NCI-H1048 (cell line): ENCODE measurements at places on chromosomes 1 and 21.
A peak's percentile ranks its signal among the peaks of the same experiment; 100 is the strongest.

- DNase-seq = no peak
These were observed 15.2 kb downstream of the F3 start for GRCh38 chr1:94526152-94526980.

DNA sequence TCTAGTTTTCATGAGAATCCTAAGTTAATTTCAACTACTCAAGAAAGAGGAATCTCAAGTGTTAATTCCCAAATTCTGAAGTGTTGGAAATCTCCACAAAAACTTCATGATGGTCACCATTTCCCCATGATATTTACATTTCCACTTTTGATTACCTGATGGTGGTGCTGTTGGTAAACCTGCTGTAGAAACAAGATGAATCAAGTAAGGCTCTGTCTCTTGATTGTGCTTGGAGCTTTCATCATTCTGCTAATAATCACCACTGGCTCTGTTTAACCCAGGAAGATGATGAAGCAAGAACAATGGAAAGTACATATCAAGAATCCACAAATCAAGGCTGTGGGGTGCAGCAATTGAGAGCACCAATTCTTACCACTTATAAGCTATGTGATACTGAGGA, 77.8 kb downstream of the C4BPA start:
- no peak for DNase-seq

GRCh38 chr1:111148376-111148881, 8.4 kb downstream of the CEPT1 start:
- DNase-seq = no peak

DNA sequence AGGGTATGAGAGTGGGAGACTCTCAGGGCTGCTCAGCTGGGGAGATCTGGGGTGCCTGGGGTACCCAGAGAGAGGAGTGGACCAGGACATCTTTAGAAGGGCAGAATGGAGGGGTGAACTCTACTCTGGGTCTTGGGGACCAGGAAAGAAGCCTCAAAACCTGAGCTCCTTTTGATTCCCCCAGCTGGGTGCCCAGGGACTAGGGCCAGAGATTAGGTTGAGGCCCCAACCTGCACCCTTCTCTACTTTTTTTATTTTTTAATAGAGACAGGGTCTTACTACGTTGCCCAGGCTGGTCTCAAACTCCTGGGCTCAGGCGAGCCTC, 1.9 kb downstream of the PDZK1IP1 start:
- no peak for DNase-seq

- DNase-seq = no peak
These were observed 39.7 kb downstream of the UBE2U start for GRCh38 chr1:64242895-64243756.

- no peak for DNase-seq
These were observed 16.6 kb upstream of the LEMD1 start for GRCh38 chr1:205438213-205439158.

- no peak for DNase-seq
These were observed 360.1 kb upstream of the PLXNA2 start for GRCh38 chr1:208604295-208604694.

DNA sequence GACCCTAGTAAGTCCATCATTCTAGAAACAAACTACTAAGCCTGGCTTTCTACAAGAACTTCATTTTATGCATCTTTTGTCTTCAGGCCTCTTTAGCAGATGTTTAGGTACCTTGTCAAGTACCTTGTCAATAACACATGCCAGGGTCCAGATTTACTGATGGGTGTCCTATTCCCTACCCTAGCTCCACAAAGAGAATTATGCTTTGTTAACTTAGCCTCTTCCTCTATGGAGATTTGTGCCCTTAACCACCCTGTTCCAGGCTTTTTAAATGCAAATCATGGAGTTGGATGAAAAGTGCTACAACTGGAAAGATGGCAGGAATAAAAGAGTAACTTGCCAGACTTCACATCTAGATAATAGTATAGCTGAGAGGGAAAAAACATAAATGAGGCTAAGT, 42.7 kb downstream of the SPATA46 start:
- no peak for DNase-seq

GRCh38 chr1:238346340-238346739, 455.6 kb upstream of the ZP4 start:
- no peak for DNase-seq

GRCh38 chr1:184160236-184160635, 108.7 kb downstream of the TSEN15 start:
- DNase-seq = no peak

- no peak for DNase-seq
These were observed 17.2 kb upstream of the BEND5 start for GRCh38 chr1:48793863-48794262.

DNA sequence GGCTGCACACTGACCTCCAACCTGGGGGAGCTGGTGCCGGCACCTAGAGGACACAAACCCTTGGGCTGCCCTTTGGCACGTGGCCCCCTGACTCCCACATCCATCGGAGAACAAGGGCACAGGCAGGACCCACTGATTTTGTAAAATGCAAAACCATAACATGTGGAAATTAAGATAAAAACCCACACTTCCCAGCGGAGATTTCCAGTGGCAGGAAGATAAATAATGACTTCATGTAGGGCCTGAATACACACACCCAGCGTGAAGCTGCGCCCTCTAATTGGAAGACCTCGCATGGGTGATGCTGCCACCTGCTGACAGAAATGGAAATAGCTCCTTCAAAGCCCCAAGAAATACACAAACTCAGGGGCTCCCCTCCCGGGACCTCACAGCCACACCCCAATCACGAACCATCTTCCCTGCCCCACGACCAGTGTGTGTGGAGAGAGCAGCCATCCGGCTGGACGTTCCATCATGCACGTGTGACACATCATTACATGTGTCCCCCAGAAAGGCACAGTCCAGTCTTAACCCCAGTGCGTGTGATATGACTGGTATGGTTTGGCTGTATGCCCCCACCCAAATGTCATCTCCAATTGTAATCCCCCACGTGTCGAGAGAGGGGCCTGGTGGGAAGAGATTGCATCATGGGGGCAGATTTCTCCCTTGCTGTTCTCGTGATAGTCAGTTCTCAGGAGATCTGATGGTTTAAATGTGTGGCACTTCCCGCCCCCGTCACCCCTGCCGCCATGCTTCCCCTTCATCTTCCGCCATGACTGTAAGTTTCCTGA, 5.7 kb upstream of the TPRG1L start:
- DNase-seq = no peak

- DNase-seq = no peak
These were observed 593.4 kb upstream of the ZP4 start for GRCh38 chr1:238484121-238484520.

- DNase-seq = no peak
These were observed 591.2 kb upstream of the PTBP2 start for GRCh38 chr1:96130432-96130831.

GRCh38 chr21:39148975-39149374, 34.3 kb downstream of the PSMG1 start:
- no peak for DNase-seq

GRCh38 chr21:25283720-25284119, 323.6 kb downstream of the MRPL39 start:
- no peak for DNase-seq

GRCh38 chr1:75996196-75996595, 64.0 kb upstream of the ASB17 start:
- DNase-seq = no peak

GRCh38 chr1:125087691-125088090, 3902.9 kb downstream of the SRGAP2C start:
- DNase-seq = no peak

DNA sequence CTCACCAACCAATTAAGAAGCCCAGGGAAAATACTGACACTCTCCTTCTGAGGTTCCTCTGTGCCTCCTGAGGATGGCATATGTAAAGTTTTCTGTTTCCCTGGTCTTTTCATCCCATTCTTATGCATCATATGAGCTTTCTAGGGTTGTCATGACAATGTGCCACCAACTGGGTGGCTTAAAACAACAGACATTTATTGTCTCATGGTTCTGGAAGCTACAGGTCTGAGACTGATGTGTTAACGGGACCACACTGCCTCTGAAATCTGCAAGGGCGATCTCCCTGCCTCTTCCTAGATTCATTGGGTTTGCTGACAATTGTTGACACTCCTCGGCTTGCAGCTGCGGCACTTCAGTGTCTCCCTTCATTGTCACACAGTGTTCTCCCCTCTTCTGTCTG, 308.4 kb downstream of the RGS7 start:
- DNase-seq = no peak

- no peak for DNase-seq
These were observed 3.4 kb downstream of the CAPN9 start for GRCh38 chr1:230750576-230750975.

DNA sequence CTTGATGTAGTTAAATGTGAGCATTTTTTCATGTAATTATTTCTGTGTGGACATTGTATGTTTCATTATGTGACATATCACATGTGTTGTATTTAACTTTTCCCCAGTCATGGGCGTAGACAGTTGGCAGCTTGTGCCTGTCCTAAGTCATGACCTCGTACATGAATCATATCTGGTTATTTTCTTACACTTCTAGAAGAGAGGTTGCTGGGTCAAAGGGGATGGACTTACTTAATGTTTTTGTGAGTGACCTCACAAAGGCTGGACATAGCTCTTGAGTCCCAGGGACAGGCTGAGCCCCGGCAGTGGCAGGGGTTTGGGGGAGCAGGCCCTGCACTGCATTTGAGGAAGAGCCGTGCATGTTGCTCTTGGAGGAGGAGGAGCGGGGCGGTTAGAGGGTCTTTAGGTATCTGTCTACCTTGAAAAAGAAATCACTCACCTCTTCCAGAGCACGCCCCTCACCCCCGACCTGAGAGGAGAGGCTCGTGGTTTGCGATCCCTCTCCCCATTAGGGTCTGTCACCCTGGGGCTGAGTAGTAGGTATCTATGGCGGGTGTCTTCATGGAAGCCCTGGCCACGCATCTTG, 16.4 kb downstream of the IFNGR2 start:
- DNase-seq = no peak

- DNase-seq = no peak
These were observed 577.9 kb downstream of the SMYD3 start for GRCh38 chr1:245929224-245929623.

GRCh38 chr1:227788271-227789083, 27.0 kb upstream of the PRSS38 start:
- peak; percentile 92 for DNase-seq

- no peak for DNase-seq
These were observed 11.2 kb upstream of the CAPN2 start for GRCh38 chr1:223700942-223701637.

- no peak for DNase-seq
These were observed 2.6 kb downstream of the RIMS3 start for GRCh38 chr1:40662864-40663263.

DNA sequence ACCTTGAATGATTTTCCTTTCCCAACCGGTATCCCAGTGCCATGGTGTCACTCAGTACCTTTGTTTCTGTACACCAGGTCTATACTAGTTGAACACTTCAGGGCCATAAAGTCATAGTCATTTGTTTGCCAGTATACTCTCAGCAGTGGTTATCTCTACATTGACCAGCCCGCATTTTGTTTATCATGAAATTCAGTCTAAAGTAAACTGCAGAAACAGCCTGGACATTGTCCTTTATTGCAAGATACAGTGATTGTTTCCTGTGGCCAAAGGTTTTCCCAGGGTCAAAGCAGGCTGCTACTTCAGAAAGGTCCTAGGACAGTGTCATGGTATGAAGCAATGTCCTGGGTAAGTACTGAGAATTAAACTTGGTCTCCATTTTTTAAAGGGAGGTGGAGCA, 407.4 kb downstream of the RWDD3 start:
- DNase-seq = no peak

- no peak for DNase-seq
These were observed 12.4 kb downstream of the PSEN2 start for GRCh38 chr1:226882631-226883409.

- DNase-seq = no peak
These were observed 47.1 kb upstream of the RPL11 start for GRCh38 chr1:23644555-23644866.

GRCh38 chr1:108862698-108863477, 6.0 kb upstream of the AKNAD1 start:
- DNase-seq = no peak

- no peak for DNase-seq
These were observed 57.9 kb downstream of the CENPF start for GRCh38 chr1:214660900-214661299.

GRCh38 chr21:25039461-25040380, 567.6 kb downstream of the MRPL39 start:
- no peak for DNase-seq

DNA sequence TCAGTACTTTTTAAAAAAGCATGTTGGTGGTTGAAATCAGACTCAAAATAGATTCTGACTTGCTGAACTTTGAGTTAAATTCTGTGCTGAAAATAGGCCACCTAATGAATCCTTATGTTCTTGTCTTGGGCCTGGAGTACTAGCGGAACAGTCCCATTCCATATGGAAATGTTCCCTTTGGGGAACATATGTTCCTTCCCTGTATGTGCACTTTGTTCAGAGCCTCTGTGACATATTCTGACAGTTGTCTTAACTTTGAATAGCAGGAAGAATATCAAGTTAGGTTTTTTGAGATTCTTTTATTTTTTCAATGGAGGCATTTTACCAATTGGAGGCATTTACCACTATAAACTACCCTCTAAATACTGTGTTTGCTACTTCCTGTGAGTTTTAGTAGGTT, 1667.8 kb downstream of the PLA2G4A start:
- no peak for DNase-seq

DNA sequence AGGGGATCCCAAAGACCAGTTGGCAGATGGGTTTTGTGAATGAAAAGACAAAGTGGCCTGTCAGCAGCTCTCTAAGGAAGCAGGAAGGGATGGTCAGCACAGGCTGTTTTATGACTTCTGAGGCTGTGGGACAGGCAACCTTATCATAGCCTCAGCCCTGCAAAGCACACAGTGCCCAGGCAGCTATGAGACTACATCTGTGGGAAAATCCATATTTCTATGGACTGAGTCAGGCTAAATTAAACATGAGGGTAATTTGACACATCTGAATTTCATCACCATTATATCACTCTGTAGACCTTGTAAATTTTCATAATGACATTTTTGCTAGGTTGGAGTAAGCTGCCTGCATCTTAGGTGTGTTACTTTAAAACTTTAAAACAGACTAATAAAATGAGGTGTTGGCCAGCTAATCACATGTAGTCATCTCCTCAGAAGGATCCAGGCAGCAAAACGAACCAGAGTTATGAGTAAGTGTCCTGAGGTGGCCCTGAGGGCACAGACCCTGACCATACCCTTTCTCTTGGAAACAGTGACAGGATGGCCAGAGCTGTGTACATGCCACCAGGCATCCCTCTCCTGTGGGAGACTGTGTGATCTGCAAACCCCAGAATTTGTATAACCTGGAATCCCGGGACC, 14.6 kb downstream of the NGF start:
- DNase-seq = no peak

DNA sequence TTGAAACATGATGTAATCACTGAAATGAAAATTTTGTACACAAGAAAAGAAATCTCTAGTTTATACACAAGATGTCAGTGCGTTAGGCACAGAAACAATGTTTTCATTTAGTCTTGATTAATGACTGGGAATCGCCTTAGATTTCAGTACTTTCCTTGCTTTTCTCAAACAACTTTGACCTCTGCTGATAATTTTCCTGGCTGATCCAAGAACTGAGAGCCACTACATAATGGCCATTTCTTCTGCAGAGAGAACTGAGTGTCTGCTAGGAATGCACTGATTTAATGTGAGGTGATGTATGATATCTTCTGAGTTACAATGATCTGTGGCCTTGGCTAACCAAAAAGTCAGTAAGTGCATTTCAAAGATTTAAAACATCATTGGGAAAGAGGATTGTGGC, 308.1 kb downstream of the CTH start:
- no peak for DNase-seq
